Pulmonary artery endothelial cell (primary cell): ENCODE measurements at places on chromosomes 3 and 15.
A peak's percentile ranks its signal among the peaks of the same experiment; 100 is the strongest.

GRCh38 chr3:46110701-46111493, 83.6 kb upstream of the XCR1 start:
- DNase-seq = no peak

DNA sequence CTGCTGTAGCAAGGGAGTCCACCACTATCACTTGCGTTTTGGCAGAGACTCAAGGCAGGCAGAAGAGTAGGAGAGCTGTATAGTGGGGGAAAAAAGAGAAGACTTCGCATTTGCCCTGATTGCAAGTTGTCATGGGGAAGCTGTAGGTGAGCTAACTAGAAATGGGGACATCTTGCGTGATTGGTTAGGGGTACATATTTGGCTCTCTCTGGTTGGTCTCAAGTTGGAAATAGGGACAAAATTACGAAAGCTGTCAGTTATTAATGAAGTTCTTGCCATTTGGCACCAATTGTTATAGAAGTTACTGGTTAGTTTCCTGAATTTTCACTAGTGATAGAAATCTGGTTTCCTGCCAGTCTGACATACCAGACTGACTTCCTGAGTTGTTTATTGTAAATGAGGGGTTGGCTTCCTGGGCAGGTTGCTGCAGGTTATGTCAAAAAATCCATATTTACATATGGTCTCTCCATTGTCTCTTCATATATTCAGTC, 8.2 kb upstream of the SENP7 start:
- peak; percentile 74 for DNase-seq

- no peak for DNase-seq
Observed at GRCh38 chr3:17469954-17470353, 272.5 kb downstream of the TBC1D5 start.

GRCh38 chr15:81254277-81254915, 57.7 kb downstream of the IL16 start:
- DNase-seq = no peak

DNA sequence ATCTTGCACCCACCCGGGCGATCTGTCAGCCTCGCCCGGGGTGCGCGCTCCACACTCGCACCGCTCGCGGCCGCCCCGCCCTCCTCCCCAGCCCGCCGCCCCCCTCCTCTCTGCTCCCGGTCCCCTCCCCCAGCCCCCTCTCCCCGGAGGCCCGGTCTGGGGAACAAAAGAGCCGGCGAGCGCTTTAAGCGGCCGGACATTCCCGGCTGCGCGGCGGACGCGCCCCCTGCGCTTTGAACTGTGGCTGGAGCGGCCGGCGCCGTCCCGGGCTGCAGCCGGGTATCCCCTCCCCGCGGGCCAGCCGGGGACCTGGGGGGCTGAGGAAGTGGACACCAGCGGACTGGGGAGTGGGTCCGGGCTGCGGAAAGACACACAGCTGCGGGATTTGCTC, at the start of gene IGDCC3:
Gene IGDCC3, minus strand, starts transcription at position 27 of the 391 bp plus-strand sequence. CDS start 214 bp downstream, outside the sequence.
- no peak for DNase-seq

DNA sequence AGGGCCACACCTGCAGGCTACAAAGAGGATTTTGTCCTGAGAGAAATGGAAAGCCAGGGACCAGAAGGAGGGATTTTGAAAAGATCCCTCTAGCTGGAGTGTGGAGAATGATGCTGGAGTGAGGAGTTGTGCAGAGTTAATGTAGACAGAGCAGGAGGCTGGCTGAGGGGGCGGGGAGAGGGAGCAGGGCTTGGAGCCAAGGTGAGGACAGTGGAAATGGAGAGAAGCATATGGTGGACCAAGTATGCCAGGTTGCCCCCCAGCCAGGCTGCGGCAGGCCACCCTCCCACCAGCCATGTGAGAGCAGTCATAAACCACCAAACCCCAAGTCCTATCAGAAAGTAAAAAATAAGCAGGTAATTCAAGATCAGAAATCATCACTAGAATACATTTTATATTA, 14.7 kb downstream of the RARRES1 start:
- DNase-seq = no peak

DNA sequence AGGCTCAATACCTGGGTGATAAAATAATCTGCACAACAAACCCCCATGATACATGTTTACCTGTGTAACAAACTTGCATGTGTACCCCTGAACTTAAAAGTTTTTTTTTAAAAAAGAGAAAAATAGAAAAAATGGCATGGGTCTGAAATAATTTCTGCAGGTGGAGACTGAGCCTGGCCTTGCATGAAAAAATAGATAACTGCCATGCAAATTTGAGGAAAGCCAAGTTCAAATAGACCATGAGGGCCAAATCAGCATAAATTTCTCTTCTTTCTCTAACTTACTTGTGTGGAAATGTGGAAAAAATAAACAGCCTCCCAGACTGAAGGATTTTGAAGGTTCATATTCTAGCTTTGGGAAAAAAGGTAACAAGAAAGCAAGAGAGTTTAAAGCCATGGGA, 744 bp upstream of the ACKR4 start:
- no peak for DNase-seq

GRCh38 chr15:58487041-58487723, 55.4 kb downstream of the LIPC start:
- DNase-seq = no peak

DNA sequence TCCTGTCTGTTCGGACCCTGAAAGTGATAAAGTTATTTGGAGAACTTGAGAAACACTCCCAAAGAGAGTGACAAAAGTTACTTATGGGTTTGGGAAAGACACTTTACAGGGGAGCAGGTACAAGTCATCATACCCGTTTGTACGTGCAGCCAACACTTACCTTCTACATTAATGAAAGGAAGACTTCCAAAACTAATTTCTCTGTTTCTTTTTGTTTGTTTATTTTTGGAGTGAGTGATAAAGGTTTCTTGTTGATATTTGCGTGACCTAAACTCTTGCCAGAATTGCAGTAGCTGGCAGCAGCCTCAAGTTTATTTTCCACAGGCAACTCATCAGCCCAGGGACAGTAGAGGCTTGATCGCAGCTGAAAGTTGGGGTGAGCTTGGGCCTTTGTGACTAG, 8.4 kb downstream of the ABHD2 start:
- no peak for DNase-seq

DNA sequence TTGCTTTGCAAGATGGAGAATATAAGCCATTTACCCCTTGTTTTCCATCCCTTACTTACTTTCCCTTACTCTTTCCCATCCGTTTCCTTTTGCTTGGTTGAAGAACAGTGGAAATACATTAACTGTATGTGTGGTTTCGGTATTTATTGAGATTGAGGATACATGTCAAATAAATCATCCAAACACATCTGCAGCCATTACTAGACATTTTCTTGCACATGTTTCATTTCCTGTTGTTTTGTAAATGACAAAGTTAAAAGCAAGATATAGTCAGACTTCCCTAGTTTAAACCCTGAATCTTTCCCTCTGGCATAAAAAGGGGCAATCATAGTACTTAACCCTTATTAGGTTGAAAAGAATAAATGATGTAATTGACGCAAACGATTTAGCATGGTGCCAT, 82.1 kb upstream of the BCHE start:
- DNase-seq = no peak

DNA sequence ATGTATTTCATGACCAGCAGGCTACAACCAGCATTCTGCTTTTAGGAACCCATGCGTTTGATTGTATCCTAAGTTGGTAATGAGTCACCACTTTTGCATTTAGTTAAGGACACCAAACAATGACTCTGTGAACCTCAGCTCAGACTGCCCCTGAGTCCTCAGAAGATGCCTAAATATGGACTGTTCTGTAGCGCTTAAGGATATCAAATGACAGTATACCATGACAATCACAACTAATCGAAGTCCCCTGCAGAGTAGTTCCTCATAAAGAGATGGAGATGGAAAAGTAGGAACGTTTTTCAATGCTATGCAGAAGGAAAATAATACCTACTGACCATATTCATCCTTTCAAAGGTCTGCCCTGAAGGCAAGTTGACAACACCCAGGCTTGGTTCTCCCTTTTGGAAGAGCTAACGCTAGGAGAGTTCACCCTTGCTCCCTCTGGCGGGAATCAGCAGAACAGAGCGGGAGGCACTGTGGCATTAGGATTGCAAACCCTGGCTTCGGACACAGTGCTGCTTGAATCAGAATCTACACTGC, 508.6 kb downstream of the FHIT start:
- no peak for DNase-seq
